Right cardiac atrium (tissue), 5 donors: ENCODE measurements at places on chromosomes 5 and 9.

DNA sequence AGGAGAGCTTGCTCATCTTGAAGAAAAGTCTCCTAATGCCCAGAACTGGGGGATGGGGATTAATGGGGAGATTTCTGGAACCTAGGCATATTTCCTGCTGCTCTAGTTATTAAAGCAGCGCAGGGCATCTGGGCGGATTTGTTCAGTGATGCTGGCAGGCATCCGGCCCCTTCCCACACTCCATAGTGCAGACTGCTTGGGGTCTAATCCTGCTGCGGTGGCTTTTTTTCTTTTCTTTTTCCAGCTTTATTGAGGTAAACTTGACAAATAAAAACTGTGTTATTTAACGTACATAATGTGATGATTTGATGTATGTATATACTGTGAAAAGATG, 30.7 kb downstream of the PPARGC1B start:
- no peak for DNase-seq

DNA sequence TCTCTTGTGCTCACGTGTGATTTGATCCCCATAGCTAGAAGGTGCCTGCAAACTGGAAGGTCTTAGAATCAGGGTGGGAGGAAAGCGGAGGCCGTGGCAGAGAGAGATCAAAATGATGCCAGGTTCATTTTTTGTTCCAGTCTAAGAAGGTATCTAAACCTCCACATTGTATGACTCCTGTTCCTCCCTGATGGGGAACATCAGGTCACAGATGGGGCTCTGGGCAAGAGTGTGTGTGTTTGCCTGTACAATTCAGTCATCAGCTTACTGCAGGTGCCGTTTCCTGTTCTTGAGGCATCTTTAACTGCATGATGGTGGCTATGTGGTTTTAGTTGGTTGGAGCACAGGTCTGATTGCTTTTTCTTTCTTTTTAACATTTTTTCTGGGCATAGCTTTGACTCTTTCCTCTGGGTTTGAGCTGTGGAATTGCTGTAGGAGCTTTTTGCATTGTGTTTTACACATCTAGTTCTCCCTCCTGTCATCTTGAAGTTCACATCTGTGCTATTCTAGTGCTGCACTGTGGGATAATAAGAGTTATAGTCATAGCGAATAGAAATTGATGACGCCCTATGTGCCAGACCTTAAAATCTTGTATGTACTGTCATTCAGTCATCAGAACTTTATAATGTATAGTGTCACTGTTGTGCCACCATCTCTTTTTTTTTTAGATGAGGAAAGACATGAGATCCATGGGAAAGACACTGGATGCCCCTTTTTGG, 30.8 kb downstream of the ARHGAP26 start:
- DNase-seq, result no peak

DNA sequence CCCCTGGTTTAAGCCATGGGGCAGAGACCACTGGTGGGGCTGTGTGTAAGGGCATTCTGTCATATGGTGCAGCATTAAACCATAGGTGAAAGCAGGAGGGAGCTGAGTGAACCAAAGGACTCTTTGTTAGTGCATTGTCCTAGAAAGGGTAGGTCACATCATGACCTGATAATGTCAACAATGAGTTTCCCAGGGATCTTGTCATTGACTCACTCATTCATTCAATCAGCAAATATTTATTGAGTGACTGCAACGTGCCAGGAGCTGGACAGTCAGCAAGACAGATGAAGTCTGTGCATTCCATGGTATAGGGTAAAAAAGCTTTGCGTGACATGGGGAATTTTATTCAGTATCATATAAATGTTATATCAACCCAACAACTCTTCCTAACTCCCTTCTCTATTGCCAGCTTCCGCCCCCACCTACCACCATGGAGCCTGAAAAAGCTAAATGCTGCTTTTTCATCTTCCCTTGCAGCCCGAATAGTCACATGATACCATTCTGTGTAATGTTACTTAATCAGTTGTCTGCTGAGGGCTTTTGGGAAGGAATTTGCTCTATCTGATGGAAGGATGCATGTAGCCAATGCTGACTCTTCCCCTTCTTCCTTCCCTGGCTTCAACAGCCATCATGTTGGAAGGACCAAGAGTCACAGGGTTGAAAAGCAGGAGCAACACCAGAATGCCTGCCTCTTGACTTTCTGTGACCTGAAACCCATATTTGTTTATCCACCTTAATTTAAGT, 11.5 kb upstream of the OTULINL start:
- no peak for DNase-seq

- no peak for DNase-seq
Observed at GRCh38 chr5:54094706-54095105, 215.7 kb downstream of the ARL15 start.

- DNase-seq, result peak; percentile 54
Observed at GRCh38 chr5:55062039-55062779, 38.2 kb downstream of the GZMK start.

GRCh38 chr9:130337318-130337717, 71.8 kb downstream of the HMCN2 start:
- no peak for DNase-seq
